ENCODE measurements at places on chromosomes 11 and 22.

- DNase-seq = no peak
These were observed 38.3 kb downstream of the MADD start for GRCh38 chr11:47308050-47308823.

GRCh38 chr11:113531575-113532451 is 56.6 kb upstream of the DRD2 start:
- peak; percentile 18 for DNase-seq

DNA sequence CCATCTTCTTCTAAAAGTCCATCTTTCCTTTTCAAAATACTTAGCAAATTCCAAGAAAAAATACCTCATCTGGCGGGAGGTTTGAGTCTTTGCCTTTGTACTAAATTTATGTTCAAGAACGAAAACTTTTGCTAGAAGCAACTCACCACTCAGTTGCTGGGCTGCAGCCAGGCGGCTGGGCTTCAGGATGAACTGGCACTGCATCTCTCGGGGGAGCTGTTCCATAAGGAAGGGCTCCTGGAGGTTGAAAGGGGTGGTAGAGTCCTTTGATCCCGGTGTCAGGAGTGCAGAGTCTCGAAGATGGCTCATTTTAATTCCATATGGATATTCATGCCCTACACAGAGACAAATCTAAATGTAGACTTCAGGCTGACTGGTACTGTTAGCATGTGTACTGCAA is 105.8 kb downstream of the ARHGAP20 start:
- DNase-seq = no peak

DNA sequence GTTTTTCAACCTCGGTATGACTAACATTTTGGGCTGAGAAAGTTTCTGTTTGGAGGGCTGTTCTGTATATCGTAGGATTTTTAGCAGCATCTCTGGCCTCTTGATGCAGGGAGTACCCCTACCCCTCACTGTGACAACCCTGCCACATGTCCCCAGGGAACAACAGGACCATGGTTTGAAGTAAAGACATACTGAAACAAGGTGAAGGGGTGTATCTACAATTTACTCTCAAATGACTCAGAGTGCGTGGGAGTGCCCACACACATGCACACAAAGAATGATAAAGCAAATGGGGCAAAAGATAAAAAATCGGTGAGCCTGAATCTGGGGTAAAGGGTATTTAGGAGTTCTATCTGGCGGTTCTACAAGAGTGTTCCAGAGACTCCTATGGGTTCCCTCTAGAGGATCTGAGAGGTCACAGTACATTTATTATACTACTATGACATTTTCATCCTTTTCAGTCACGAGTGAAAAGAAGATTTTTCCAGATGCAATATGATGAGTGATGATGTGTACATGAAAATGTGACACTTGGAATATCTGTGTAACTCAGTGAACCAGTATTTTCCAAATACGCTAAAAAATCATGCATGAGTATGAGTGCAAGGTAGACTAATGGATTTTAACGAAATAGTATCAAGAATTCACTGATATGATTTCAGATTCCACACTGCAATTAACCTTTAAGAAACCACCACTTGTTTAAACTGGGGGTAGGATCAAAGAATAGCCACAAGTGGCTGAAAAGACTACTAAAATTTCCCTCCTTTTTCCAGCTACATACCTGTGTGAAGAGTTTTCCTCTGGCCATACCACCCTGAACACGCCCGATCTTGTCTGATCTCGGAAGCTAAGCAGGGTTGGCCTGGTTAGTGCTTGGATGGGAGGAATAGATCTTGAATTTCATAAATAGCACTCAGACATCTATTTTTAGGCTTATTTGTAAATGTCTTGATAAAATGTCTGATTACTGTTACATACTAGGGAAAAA is 56.3 kb upstream of the YPEL1 start:
- no peak for DNase-seq

DNA sequence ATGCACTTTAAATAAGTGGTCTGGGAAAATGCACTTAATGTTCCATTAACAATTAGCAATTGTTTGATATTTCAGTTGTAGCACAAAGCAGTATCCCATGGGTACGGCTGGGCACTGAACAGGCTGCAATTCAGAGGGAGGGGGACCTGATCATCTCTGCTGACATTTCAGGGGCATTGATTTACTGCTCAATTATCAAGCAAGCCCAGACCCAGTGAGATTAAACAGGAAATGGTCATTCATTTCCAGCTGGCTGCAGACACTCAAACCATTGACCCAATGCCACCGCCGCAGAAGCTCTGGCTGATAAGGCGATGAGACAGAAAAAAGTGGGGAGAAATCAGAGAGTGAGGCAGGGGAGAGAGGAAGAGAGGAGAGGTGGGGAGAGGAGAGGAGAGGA is 1.2 kb downstream of the GPR83 start:
- DNase-seq = no peak

DNA sequence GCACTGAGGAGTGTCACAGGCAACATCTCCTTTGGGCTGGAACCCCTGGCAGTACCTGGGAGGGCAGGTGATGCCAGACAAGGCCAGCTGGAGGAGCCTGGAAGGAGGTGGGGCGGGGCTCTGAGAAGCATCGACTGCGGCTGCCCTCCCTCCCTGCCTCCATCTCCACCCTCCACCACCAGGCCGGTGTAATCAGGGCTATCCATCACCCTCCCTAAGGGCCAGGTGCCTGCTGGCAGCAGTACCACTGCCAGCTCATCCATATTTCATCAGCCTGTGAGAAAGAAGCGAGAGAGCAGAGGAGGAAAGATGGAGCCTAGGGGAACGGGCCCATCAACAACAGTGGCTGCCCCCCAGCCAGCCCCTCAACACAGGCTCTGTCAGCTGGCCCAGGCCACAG is 51.4 kb upstream of the RASD2 start:
- no peak for DNase-seq

DNA sequence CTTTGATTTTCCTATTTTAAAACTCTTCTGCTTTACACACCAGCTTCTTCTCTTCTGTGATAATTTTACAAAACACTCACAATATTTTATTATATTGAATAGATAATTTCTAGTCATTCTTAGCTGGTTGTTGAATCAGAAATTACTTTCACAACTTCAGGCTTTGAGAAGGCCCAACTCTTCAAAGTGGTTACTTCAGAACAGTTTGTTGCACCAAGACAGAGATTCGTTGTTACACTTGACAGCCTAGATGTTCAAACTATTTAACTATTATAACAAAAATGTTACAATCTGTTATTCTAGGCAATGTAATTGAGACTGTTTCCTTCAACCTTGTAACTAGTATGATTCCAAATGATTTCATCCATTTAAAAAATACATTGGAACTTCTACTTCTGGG is 333.2 kb upstream of the CHORDC1 start:
- no peak for DNase-seq

- peak; percentile 61 for DNase-seq
These were observed 117.2 kb upstream of the IGLL5 start for GRCh38 chr22:22770280-22770871.

DNA sequence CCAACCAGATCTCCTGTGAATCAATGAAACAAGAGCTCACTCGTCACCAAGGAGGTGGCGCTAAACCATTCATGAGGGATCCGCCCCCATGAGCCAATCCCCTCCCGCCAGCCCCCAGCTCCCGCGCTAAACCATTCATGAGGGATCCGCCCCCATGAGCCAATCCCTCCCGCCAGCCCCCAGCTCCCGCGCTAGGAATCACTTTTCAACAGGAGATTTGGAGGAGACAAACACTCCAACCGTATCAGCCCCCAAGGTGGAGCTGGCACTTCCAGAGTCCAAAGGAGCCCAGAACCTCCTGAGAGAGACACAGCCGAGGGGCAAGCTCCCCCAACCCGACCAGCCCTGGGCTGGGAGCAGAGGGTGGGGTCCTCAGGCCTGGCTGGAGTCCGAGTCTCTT is 40.9 kb upstream of the PRR5 start:
- DNase-seq = no peak

DNA sequence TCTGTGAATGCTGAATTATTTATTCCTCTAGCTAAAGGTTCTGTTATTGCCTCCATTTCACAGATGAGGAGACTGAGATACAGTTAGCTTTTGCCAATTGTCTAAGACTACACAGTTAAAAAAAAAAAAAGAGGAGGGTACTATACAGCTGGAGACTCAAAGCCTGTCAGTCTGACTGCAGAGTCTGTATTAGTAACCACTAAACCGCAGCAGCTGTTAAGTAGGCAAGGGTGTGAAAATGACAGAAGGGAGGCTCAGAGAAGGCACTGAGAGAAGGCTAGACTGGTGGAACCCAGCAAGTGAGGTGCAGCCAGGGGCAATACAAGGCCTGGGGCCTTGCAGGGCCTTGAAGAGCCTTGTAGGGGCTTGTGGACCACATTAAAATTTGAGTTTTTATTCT is 181.2 kb downstream of the CSNK2A3 start:
- no peak for DNase-seq

- DNase-seq = peak; percentile 4
These were observed 553 bp downstream of the NAALAD2 start for GRCh38 chr11:90135016-90135415.

DNA sequence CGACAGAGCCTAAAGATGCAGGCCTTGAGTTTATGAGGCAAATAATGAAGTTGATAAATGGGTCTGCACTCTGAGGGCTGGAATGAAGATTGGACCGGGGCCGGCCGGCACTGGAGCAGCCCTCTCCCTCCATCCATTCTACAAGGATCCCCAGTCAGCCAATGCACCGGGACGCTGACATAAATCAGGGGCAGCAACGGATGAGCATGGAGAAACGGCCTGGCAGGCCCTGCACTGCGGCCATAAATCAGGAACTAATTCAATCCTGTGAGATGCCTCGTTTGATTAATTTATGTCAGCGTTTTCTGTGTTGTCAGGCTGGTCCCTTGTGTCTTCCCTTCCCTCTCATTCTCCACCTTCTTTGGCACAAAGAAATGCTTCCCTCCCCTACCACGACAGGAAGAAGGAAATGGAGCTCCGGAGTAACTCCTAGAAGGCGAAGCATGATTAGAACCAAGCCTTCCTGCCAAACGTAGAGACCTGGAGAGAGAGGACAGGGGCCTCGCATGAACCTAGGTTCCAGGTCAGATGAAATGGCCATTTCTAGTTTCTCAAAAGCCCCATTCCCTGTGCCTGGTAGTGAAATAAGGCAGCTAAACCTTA is 358.4 kb downstream of the OPCML start:
- DNase-seq = no peak

- DNase-seq = no peak
These were observed 14.1 kb upstream of the LIPT2 start for GRCh38 chr11:74507582-74507981.

DNA sequence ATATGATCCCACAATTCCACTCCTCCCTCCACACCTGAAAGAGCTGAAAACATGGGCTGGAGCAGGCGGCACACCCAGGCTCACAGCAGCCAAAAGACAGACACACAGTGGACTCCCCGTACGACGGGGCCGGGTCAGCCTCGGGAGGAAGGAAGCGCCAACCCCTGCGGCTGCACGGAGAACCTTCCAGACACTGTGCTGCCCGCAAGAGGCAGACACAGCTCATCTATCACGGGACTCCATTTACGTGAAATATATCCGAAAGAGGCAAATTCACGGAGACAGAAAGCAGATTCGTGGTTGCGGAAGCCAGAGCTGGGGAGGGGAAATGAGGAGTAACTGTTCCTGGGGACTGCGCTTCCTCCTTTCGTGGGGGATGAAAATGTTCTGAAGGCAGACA is 165.0 kb downstream of the BRD1 start:
- no peak for DNase-seq

GRCh38 chr11:65850217-65851082 is 7.5 kb downstream of the CFL1 start:
- DNase-seq = no peak

DNA sequence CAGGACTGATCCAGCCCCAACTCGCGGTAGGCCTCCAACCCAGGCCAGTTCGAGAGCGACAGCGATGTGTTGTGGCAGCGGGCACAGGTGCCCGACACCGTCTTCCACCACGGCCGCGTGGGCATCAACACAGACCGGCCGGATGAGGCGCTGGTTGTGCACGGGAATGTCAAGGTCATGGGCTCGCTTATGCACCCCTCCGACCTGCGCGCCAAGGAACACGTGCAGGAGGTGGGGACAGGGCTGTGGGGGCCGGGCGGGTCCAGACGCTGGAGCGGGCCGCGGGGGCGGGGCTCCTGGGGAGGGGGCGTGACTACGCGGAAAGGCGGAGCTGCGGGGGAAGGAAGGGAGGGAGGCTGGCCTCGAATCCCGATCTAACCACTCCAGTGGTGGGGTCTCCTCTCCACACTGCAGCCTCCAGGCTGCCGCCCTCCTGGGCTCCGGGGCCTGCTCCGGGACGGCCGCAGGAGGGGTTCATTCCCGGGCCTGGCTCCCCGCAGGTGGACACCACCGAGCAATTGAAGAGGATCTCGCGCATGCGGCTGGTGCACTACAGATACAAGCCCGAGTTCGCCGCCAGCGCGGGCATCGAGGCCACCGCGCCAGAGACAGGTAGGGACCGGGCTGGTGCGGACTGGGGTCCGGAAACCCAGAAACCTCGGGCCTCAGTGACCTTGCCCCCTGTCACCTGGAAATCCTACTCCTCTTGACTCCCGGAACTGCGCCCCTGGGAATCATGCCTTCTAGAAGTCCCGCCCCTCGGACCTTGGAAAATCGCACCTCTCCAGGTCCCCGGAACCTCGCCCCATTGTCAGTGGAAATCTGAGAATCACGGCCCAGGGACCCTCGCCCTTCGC is 14.9 kb downstream of the TMEM258 start:
- peak; percentile 68 for DNase-seq

DNA sequence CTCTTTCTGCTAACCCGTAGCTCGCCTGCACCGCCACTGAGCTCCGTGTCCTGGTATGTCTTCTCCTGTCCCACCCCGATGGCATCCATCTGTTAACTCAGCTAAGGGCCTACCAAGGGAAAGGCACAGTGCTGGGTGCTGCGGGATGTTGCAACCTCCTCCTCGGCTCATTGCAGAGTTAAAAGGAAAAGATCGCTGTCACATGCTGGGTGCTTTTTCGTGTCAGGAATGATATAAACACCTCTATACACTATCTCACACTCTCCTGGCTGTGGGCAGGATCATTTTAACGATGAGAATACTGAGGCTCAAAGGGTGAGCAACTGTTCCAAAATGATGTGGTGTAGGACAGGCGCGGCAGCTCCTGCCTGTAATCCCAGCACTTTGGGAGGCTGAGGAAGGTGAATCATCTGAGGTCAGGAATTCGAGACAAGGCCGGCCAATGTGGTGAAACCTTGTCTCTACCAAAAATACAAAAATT is 10.1 kb downstream of the TXN2 start:
- no peak for DNase-seq

DNA sequence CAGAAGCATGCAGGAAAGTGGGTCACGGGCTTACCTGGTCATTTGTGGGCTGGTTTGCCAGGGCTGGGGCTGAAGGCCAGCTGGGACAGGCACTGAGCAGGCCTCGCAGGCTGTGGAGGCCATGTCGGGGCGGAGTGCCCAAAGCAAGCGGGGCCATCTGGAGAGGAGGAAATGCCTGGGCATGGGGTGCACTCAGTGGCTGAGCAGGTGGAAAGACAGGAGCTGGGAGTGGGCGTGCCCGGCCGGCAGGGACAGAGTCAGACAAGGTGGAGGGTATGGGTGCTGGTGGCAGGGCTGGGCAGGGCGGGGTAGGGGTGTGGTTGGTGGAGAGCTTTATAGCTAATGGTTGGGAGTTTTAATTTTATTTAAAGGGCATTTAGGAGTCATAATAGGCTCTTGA is 27.4 kb downstream of the DAGLA start:
- DNase-seq = no peak
